ENCODE measurements at places on chromosomes 1 and 21.

GRCh38 chr21:42536601-42537000 lies 22.9 kb downstream of the SLC37A1 start:
- no peak overlapping the region for H3K4me3 ChIP-seq
- no peaks in the 10 kb centered on the region for H3K27me3 ChIP-seq
- H3K4me1 ChIP-seq = no peaks in the 10 kb centered on the region
- DNase-seq = no peak

- H3K27ac ChIP-seq = no peak overlapping the region
- peaks cover 91% of the 10 kb centered on the region for H3K36me3 ChIP-seq
- no peaks in the 10 kb centered on the region for H3K4me1 ChIP-seq
- no peaks in the 10 kb centered on the region for H3K27me3 ChIP-seq
- DNase-seq = no peak
- no peak overlapping the region for H3K4me3 ChIP-seq
Measured at GRCh38 chr1:158089925-158090637, 90.6 kb upstream of the CD1D start.

DNA sequence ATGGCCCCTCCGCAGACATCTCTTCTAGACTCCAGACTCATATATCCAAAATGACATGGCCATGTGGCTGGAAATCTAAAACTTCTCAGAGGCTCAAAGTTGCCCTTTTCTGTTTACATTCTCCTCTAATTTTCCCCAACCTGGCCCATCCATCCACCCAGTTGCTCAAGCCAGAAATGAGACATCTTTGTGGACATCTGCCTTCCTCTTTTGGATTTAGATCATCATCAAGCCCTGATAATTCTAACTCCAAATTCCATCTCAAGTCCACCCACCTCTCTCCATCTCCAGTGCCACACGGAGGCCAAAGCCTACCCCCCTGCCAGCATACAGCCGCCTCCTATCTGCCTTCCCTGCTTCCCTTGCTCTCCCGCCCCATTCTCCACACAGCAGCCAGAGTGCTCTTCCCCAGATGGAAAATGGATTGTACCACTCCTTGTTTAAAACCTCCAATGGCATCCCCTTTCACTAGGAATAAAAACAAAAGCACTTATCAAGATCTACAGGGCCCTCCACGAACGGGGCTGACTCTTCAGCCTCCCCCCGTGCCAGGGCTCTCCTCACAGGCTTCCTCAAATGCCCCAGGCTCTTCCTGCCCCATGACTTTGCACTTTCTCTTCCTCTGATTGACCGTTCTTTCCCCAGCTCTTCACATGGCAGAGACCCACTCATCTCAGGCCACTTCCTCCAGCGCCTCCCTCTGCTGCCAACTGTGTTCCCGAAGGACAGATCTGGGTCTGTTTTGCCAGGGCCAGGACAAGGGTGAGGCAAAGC lies 40.1 kb downstream of the SYT6 start:
- DNase-seq = no peak
- no peaks in the 10 kb centered on the region for H3K36me3 ChIP-seq
- H3K4me1 ChIP-seq = peaks cover 13% of the 10 kb centered on the region
- no peaks in the 10 kb centered on the region for H3K27me3 ChIP-seq

GRCh38 chr1:206100226-206100815 lies 16.9 kb downstream of the AVPR1B start:
- H3K27me3 ChIP-seq = no peaks in the 10 kb centered on the region
- no peak for DNase-seq
- no peaks in the 10 kb centered on the region for H3K4me1 ChIP-seq
- H3K27ac ChIP-seq = no peak overlapping the region
- H3K4me3 ChIP-seq = no peak overlapping the region
- H3K36me3 ChIP-seq = no peaks in the 10 kb centered on the region

- no peaks in the 10 kb centered on the region for H3K36me3 ChIP-seq
- no peak overlapping the region for H3K27ac ChIP-seq
- H3K27me3 ChIP-seq = no peaks in the 10 kb centered on the region
- H3K4me3 ChIP-seq = no peak overlapping the region
Measured at GRCh38 chr1:157431751-157432150, 120.6 kb downstream of the FCRL5 start.

DNA sequence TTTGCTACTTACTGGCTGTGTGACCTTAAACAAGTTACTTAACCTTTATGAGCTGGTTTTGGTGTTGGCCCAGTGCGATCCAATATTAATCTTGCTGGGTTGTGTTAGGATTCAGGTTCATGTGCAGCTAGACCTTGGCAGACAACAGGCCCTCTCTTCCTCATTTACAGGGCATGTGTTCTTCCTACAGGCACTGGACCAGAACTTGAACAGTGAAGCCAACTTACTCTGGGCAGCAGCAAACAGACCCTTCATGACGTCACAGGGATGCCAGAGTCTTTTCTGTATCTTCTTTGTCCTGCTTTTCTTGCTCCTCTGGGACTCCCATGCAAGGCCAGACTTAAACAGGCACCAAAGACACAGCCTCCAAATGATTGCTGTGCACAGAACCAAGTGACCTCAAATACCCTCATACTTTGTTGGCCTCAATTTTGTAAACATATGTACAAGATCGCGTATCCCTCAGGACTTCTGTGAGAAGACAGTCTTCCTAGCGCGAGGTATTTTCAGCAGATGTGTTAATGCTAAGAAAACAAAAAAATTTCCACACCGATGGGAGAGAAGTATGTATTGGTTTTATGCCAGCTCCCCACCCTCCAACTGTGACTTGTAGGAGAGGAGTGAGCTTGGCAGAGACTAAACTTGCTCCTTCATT lies 73.7 kb downstream of the URB2 start:
- H3K4me1 ChIP-seq = no peaks in the 10 kb centered on the region

DNA sequence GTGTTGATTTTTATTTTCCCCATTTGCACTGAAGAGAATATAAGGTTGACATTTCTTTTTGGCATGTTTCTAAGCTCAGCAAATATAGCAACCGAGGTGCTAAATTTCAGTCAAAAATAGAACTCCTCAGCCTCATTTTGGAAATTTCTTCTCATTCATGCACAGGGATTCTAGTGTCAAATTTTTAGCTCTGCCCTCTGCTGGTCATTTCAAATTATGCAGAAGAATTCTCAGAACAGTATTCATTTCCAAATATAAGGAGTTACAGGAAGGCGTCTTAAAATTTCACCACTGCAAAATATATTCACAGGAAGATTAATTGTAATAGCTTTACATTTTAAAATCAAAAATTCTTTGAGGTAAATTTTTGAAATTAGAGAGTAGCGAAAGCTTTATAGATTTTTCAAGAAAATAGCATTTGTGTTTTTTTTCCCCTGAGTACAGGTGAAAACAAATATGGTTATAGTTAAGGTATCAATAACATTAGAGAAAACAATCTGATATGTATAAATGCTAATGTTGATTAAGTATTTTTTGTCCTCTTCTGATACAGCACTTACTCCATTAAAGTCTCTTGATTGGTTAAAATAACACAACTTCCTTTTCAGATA lies 57.9 kb downstream of the FMN2 start:
- DNase-seq = no peak
- H3K4me3 ChIP-seq = no peak overlapping the region
- H3K27ac ChIP-seq = no peak overlapping the region
- no peaks in the 10 kb centered on the region for H3K36me3 ChIP-seq

DNA sequence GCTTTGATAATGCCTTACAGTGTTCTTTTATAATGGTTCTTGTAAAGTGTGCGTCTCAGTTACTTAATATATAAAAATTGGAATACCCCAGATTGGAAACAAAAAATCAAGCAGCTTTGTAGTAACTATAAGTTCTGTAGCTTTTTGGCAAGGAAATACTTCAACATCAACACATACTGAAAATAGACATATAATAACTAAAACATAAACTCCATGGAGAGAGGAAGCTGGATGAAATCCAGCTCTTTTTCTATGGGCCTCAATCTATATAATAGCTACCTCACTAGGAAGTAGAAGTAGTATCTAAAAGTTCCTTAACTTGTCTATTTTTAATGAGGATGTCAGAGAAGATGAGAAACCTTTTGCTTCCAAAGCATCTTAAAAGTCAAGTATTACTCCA lies 313.3 kb upstream of the NFIA start:
- H3K27ac ChIP-seq = no peak overlapping the region
- H3K4me1 ChIP-seq = no peaks in the 10 kb centered on the region
- H3K27me3 ChIP-seq = no peaks in the 10 kb centered on the region
- no peaks in the 10 kb centered on the region for H3K36me3 ChIP-seq

DNA sequence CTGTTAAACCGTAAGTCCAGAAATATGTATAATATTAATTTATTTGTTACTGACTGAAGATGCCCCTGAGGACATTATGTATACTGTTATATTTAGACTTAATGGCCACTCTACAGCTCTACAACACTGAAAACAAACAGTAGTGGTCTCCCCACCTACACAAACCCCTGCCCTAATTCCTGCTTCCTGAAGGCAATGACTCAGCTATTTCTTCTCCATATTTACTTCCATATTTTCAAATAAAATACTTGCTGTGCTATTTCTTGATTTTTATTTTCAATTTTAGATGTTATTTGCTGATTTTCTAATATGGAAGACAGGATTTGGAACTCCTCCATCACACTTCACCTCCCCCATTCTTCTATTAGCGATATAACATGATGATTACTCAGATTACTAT lies 97.6 kb downstream of the PCNX2 start:
- no peaks in the 10 kb centered on the region for H3K27me3 ChIP-seq
- H3K4me1 ChIP-seq = no peaks in the 10 kb centered on the region
- no peak overlapping the region for H3K4me3 ChIP-seq
- no peak overlapping the region for H3K27ac ChIP-seq

GRCh38 chr1:19083081-19083480 lies 126.6 kb upstream of the IFFO2 start:
- no peaks in the 10 kb centered on the region for H3K27me3 ChIP-seq
- H3K36me3 ChIP-seq = peaks cover 100% of the 10 kb centered on the region
- no peak overlapping the region for H3K27ac ChIP-seq
- H3K4me1 ChIP-seq = peaks cover 13% of the 10 kb centered on the region

GRCh38 chr1:3907031-3907534 lies 7.0 kb upstream of the C1orf174 start:
- H3K27ac ChIP-seq = no peak overlapping the region
- H3K36me3 ChIP-seq = no peaks in the 10 kb centered on the region
- no peak for DNase-seq
- no peaks in the 10 kb centered on the region for H3K27me3 ChIP-seq
- no peak overlapping the region for H3K4me3 ChIP-seq

- no peak for DNase-seq
- H3K4me3 ChIP-seq = no peak overlapping the region
- H3K36me3 ChIP-seq = no peaks in the 10 kb centered on the region
- no peaks in the 10 kb centered on the region for H3K27me3 ChIP-seq
- peaks cover 3% of the 10 kb centered on the region for H3K4me1 ChIP-seq
Measured at GRCh38 chr1:44713321-44713781, 17.6 kb downstream of the RNU5D-1 start.

GRCh38 chr1:196466166-196466565 lies 142.1 kb downstream of the KCNT2 start:
- H3K36me3 ChIP-seq = no peaks in the 10 kb centered on the region
- H3K27ac ChIP-seq = no peak overlapping the region
- DNase-seq = no peak
- no peaks in the 10 kb centered on the region for H3K4me1 ChIP-seq
- H3K4me3 ChIP-seq = no peak overlapping the region

GRCh38 chr1:109904105-109904817 lies 6.4 kb upstream of the CSF1 start:
- H3K4me3 ChIP-seq = no peak overlapping the region
- peaks cover 26% of the 10 kb centered on the region for H3K4me1 ChIP-seq
- no peaks in the 10 kb centered on the region for H3K27me3 ChIP-seq
- H3K27ac ChIP-seq = no peak overlapping the region
- H3K36me3 ChIP-seq = no peaks in the 10 kb centered on the region
